ENCODE measurements at places on chromosomes 5 and 9. TPM values are rescaled to one million over a fixed set of nuclear protein-coding genes. Genes with fewer than 3 reads are reported as not detected.

Gene UGCG
- polyA plus RNA-seq: 50.9 TPM

Gene PDLIM4
- polyA plus RNA-seq: 102 TPM

Gene LAMC3
- polyA plus RNA-seq: 43.4 TPM

Gene CCL27
- 0.81 TPM for polyA plus RNA-seq

Gene MACIR
- 16.5 TPM for polyA plus RNA-seq

Gene TRIM41
- 1.7 TPM for polyA plus RNA-seq

Gene ABLIM3
- polyA plus RNA-seq: 8.1 TPM

Gene CDC25C
- 1.6 TPM for polyA plus RNA-seq

Gene PCA3
- polyA plus RNA-seq: 0.15 TPM

Gene C9orf50
- 0.86 TPM for polyA plus RNA-seq

Gene WASHC1
- polyA plus RNA-seq: 8.7 TPM

Gene GABRP
- 192 TPM for polyA plus RNA-seq

Gene CTNNAL1
- 57.4 TPM for polyA plus RNA-seq

Gene CCNI2
- 4.6 TPM for polyA plus RNA-seq

Gene GPX8
- 143 TPM for polyA plus RNA-seq

Gene ZNF346
- polyA plus RNA-seq: 18.0 TPM

Gene PCDHA2
- polyA plus RNA-seq: 2.0 TPM

Gene TOMM5
- 283 TPM for polyA plus RNA-seq

Gene PALM2AKAP2
- polyA plus RNA-seq: 2.7 TPM

Gene TAF1L
- polyA plus RNA-seq: not detected

Gene TRPM6
- polyA plus RNA-seq: 3.8 TPM

Gene SRA1
- 66.6 TPM for polyA plus RNA-seq

Gene CHMP5
- 91.5 TPM for polyA plus RNA-seq

Gene INIP
- polyA plus RNA-seq: 19.3 TPM

Gene GABBR2
- polyA plus RNA-seq: 0.28 TPM

Gene SMIM33
- not detected for polyA plus RNA-seq

Gene ESM1
- 0.16 TPM for polyA plus RNA-seq

Gene DOK3
- 2.6 TPM for polyA plus RNA-seq

Gene MLANA
- not detected for polyA plus RNA-seq

Gene ARHGEF28
- 3.5 TPM for polyA plus RNA-seq

Gene SLC45A2
- 1.8 TPM for polyA plus RNA-seq

Gene SLC34A3
- polyA plus RNA-seq: 4.7 TPM

Gene AK8
- 2.6 TPM for polyA plus RNA-seq

Gene ANKRD18B
- 0.62 TPM for polyA plus RNA-seq

Gene PCDHGA7
- not detected for polyA plus RNA-seq

Gene CCDC180
- 1.3 TPM for polyA plus RNA-seq

Gene ANGPTL2
- polyA plus RNA-seq: 28.6 TPM

Gene NNT
- polyA plus RNA-seq: 49.9 TPM

Gene PCDHGA11
- polyA plus RNA-seq: 1.8 TPM

Gene GRIA1
- polyA plus RNA-seq: 0.54 TPM

Gene SLC25A2
- polyA plus RNA-seq: not detected

Gene GNA14
- 1.2 TPM for polyA plus RNA-seq

Gene TAF9
- 112 TPM for polyA plus RNA-seq

Gene PCDHA9
- 0.57 TPM for polyA plus RNA-seq

Gene HK3
- not detected for polyA plus RNA-seq

Gene SH3PXD2B
- polyA plus RNA-seq: 33.5 TPM

Gene CKMT2
- polyA plus RNA-seq: 7.8 TPM

Gene NXNL2
- polyA plus RNA-seq: 2.5 TPM

Gene PTGS1
- 7.3 TPM for polyA plus RNA-seq

Gene PANK3
- 15.4 TPM for polyA plus RNA-seq

Gene BHMT2
- not detected for polyA plus RNA-seq

Gene ANKS6
- 23.5 TPM for polyA plus RNA-seq

Gene PARP8
- polyA plus RNA-seq: 18.3 TPM

Gene ADAMTS16
- 2.2 TPM for polyA plus RNA-seq

Gene LRRC19
- polyA plus RNA-seq: 9.6 TPM

Gene LHX3
- polyA plus RNA-seq: not detected

Gene TRPM3
- 0.86 TPM for polyA plus RNA-seq
